ENCODE measurements at places on chromosomes 5 and 9.

- DNase-seq, result peak; percentile 60
Observed at GRCh38 chr5:73519531-73520283, 21.5 kb downstream of the BTF3 start.

- no peak for DNase-seq
Observed at GRCh38 chr5:109852371-109853155, 162.8 kb downstream of the MAN2A1 start.

- DNase-seq, result no peak
Observed at GRCh38 chr5:149865746-149866145, 78.8 kb downstream of the PDE6A start.

DNA sequence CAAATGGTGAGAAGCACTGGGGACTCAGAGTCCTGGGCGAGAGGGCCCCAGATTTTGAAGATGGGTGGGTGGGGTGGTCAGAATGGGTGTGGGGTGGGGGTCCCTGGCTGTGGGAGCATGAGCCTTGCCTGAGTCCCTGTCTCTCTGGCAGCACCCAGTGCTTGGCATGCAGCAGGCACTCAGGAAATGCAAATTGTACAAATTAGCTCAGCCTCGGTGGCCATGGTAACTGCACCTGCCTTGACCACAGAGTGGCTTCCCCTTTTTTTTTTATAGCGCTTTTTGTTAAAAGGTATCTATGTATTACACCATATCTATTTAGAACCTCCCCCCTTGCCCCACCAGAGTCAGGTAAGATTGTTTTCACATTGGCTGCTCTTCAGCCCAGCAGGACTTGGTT, 19.2 kb upstream of the PITX1 start:
- DNase-seq, result no peak

GRCh38 chr5:13658761-13659160, 285.7 kb downstream of the DNAH5 start:
- DNase-seq, result no peak

DNA sequence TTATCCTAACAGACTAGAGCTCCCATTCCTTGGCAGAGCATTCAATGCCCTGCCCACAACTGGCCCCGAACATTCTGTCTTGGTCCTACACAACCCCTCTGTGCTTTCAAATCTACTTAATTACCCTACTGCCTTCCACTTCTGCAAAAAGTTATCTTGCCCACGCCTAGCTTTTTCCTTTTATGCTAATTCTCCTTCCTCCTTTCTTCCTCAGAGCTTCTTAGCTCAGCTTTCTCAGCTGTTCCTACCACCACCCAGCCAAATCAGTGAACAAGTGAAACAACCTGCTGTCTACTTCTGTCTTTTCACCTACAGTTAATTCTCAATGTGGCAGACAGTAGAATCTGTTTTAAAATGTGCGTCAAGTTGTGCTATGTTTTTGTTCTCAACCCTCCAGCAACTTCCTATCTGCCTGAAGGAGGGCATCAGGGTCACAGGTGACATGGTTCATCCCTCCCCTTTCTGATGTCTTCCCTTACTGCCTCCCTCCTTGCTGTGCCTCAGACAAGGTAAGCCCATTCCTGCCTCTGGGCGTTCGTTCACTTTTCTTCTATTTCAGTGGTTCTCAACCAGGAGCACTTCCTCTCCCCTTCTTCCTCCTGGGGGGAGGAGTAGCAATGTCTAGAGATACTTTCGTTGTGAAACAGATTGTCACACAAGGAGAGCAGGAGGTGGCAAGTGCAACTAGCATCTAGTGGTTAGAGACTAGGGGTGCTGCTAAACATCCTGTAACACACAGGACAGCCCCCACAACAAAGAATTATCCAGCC, 1.3 kb upstream of the REEP5 start:
- DNase-seq, result no peak

- no peak for DNase-seq
Observed at GRCh38 chr5:132657676-132658380, at the start of gene IL13. IL13 (plus strand) TSS chr5:132658173; CDS start chr5:132658187, 14 bp downstream.

DNA sequence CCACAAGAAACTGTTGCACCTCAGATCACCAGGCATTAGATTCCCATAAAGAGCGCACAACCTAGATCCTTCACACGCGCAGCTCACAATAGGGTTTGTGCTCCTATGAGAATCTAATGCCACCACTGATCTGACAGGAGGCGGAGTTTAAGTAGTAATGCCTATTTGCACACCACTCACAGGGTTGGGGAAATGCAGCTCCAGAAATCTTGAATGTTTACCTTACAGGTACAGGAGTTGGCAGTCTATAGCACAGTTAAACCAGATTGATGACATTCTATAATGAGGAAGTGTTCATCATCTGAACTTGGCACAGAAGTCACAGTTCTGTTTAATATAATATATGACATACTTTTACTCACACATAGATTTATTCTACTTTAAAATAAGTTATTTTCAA, 732.2 kb upstream of the ZNF608 start:
- DNase-seq, result no peak

GRCh38 chr9:100129772-100130171, 30.7 kb downstream of the INVS start:
- no peak for DNase-seq

DNA sequence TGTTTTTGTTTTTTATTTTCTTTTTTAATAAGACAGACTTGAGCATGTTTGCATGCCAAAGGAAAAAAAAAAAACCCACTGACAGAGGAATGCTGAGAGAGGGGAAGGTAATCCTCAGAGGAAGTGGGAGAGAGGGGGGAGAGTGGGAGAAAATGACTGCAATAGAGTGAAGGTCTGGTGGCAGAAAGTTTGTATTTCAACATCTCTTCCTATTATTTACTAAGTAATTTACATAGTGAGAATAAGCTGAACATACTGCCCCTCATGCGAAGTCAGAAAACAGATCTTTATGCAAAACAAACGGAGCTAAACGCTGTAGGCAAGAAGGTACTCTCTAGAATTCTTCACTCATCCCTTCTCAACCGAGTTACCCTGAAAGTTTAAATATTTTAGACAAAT, 45.0 kb downstream of the ELL2 start:
- no peak for DNase-seq

DNA sequence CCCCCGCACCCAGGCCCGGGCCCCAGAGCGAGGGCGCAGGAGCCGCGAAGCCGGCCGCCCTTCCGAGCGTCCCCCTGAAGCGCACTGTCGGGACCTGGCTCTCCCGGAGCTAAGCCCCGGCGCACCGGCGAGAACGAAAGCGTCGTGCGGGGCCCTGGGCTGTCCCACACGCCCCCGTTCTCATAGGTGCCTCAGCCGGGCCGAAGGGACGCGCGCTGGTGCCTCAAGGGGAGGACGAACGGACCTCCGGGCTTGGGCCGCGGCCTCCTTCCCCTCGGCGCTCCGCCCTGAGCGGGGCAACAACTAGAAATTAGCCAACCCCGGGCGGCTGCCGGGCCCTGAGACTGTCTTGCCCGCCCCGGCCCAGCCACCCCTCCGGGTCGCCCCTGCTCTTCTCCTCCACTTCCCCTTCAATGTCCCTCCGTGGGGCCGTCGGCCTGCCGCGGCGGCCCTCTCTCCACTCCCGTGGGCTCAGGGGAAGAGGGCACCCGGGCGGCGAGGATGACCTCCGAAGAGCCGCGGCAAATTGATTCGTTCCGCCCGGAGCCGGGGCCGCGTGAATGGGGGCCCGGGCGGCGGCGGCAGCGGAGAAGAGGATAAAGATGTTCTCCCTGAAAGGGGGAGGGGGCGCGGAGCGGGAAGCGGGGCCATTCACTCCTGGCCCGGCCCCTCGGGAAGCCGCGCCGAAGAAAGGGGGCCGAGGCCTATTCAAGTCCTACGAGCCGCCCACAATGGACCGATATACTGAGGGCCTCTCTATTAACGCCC, 3.5 kb upstream of the PRDM12 start:
- no peak for DNase-seq

DNA sequence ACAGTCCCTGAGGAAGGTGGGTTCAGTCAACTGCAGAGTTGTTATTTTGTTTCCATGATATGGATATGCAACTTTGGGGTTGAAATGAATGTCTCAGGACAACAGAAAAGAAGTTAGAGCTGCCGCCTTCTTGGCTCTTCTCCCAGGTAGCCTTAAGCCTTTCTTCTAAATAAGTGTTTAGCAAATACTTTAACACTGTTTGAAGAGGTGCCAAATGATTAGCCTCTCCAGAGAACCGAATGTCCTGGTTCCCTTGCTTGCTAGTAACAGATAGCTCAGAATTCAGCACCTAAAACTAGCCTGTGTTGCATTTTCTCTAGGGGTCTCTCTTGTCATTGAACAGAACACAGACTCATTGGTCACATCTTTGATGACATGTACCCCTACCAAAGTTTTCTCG, 127.7 kb upstream of the PIK3R1 start:
- no peak for DNase-seq

DNA sequence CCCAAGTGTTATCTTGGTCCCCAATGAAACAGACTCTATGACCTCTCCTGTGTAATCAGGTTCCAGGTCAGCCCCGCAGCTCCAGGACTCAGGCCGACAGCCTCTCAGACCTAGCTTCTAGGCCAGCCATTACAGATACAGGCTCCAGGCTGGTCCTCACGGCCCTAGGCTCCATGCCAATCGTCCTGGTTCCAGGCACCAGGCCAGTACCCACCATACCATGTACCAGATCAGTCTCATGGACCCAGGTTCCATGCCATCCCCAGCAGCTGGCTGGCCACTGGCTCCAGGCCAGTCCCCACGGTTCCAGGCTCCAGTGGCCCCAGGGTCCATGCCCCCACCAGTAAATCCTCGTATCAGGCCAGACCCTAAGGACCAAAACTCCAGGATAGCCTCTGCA, 1326.6 kb upstream of the C9orf72 start:
- no peak for DNase-seq

DNA sequence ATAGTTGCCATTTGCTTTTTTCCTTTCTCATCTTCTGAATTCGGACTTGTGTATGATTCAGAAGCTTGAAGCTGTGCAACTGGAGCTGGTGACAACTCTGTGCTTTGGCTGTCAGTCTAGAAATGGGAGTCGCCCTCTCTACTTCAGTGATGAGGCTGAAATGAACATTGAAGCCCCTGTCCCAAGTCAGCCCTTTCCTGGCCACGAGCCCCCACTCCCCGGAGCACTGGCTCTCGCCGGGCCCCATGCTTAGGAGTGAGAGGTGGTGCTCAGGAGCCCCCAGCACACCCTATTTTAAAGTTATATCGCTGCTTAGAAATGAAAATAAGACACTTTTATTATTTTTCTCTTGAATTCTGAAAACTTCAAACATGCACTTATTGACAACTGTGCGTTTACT, 66.0 kb downstream of the PSMB7 start:
- no peak for DNase-seq

- DNase-seq, result no peak
Observed at GRCh38 chr5:111070272-111071134, 1.0 kb upstream of the TSLP start.

DNA sequence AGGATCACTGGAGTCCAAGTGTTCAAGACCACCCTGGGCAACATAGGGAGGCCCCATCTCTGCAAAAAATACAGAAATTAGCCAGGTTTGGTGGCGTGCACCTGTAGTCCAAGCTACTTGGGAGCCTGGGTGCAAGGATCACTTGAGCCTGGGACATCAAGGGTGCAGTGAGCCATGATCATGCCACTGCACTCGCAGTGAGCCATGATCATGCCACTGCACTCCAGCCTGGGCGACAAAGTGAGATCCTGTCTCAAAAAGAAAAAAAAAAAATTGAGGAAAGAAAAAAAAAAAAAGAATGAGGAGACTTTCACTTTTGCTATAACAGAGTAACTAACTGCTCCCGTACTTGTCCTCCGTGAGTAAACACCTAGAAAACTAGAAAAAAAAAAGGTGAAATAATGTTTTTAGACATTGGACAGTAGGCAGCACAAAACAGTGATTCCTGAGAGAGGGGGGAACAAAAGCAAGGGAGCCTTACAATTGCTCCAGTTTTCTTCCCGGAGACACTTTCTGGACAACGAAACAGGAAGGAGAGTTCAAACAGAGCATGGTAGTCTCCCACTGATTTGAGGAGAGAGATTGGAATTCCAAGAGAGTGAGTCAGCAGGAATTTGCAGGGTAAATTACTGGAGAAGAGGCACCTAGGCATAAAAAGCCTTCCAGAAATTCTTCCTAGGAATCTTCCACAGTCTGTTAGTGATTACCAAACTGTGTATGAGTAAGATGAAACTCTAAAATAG, 6.9 kb upstream of the ZBTB5 start:
- peak; percentile 97 for DNase-seq

DNA sequence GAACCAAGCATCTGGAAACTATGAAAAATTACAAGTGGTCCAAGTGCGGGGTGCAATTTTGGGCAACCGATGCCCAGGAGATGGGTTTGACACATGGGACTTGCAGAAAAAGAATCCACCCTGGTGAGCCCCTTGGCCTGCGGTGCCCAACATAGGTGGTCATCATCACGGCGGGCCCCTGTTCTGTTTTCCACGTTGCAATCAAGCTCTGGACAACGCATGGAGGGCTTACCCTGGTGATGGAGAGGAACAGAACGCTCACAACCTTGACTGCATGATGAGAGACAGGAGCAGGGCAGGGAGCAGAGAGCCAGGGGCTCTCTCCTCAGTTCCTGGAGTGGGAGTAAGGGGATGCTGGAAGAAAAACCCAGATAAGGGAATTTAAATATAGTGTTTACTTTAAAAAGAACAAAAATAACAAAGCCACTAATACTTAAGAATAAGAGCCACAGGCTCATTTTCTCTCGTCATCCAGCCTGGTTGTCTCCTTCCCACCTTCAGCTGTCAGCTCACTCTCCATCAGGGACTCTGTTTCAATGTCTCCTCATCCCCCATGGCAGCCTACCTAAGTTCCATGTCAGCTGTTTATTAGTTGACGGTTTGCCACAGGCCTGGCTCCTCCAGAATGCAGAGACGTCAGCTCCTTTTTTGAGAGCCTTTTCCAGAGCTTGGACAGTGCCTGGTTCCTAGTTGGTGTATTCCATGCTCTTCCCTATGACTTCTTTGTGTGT, 172.1 kb downstream of the GADD45G start:
- no peak for DNase-seq

DNA sequence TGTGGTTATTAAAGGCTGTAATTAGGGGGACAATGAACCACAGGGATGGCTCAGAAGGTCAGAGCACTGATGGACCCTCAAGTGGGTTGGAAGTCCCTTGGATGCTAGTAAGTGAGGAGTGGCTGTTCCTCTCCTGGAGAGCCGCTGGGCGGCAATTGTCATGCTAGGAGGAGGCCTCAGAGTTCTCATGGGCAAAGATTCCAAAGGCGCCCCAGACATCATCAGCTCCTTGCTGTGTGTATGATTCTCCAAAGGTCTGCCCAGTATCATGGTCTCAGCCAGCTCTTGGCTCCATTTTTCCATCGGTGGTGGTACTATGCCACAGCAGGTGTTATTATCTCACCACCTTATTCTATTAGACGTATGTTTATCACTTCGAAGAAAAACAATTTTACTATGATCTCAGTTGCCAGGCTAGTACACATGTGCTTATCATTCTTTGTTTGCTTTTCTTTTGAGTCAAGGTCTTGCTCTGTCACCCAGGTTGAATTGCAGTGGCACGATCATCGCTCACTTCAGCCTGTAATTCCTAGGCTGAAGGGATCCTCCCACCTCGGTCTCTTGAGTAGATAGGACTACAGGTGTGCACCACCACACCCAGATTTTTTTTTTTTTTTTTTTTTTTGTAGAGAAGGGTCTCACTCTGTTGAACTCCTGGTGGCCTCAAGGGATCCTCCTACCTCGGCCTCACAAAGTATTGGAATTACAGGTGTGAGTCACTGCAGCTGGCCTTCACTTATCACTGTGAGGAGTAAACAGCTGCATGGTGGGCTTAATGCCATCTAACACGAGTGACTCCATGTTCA, 46.8 kb downstream of the EXOSC2 start:
- no peak for DNase-seq
